ENCODE measurements at places on chromosomes 16 and 17.

GRCh38 chr16:119835-120491 is 18.5 kb downstream of the NPRL3 start:
- DNase-seq, result no peak

- no peak for DNase-seq
These were observed 150.4 kb upstream of the IRX5 start for GRCh38 chr16:54780266-54780665.

- no peak for DNase-seq
These were observed 24.6 kb downstream of the SLC6A4 start for GRCh38 chr17:30210901-30211300.

DNA sequence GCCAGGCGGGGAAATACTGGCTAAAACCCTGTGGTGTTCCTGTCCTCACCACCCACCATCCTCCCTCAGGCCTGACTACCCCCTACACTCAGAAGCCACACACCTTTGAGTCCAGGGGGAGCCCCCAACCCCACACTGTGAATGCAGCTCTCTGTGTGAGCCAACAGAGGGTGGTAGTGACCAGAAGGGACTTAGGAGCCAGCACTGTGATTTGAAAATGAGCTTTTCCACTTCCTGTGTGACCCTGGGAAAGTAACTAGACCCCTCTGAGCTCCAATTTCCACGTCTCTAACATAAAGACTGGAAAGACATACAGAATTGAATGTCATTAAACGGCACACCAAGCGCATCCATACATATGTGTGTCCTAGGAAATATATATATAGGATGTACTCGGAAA is 58.7 kb downstream of the SDK2 start:
- DNase-seq, result no peak

DNA sequence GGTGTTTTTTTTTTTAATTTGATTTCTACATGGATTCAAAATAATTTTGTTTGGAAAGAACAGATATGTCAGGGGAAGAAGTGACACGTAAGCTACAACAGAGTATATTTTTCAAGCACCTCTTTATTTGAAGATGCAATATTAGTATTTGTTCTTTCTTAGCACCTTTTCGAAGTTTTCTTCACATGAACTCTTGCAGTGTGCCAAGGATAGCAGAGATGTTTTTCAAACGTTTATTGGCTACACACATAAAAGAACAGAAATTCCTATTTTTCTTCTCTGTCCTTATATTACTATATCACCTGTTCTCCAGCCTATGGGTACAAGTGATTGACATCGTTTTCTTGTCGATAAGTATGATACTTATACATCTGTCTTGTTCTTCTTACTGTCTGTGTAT is 192.7 kb upstream of the TBX2 start:
- no peak for DNase-seq

- no peak for DNase-seq
These were observed 296.2 kb upstream of the IRX3 start for GRCh38 chr16:54582631-54583250.

- no peak for DNase-seq
These were observed 17.5 kb upstream of the C16orf78 start for GRCh38 chr16:49355933-49356665.

- no peak for DNase-seq
These were observed 126.0 kb downstream of the RAB11FIP4 start for GRCh38 chr17:31517524-31517923.

DNA sequence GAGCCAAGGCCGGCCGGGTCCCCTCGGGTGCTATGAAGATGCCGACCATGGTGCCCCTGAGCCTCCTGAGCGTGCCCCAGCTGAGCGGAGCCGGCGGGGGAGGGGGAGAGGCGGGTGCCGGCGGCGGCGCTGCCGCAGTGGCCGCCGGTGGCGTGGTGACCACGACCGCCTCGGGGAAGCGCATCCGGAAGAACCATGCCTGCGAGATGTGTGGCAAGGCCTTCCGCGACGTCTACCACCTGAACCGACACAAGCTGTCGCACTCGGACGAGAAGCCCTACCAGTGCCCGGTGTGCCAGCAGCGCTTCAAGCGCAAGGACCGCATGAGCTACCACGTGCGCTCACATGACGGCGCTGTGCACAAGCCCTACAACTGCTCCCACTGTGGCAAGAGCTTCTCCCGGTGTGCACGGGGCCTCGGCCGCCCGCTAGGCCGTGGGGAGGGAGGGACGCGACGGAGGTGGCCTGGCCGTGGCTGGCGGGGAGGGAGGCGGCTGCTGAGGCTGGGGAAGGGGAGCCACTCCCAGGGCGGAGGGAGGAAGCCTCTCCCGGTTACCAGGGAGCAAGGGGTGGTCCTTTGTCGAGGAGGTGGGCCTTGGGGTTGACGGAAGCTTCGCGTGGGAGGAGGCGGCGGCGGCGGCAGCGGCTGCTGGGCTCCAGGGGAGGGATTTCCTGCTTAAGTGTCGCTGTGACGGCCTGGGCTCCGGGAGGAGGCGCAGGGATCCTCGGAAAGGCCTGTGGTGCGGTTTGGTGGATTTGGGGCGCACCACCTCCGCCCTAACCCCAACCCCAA is 1.3 kb downstream of the MAZ start:
- DNase-seq, result peak; percentile 70

DNA sequence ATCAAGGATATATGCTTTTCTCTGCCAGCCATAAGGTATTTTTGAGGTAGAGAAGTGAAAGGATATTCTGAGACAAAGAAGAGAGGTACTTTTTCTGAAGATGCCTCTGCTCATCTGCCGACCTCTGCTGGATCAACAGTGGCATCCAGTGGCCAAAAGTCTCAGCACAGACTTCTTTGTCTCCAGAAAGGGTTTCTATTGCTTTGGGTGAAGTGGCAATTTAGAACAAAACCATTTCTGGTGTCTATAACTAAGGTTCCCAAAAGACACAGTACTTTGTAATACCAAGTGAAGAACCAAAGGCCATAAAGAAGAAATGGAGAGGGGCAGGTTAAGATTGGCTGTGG is 155.2 kb upstream of the C17orf78 start:
- no peak for DNase-seq

GRCh38 chr17:19361326-19361725 is 1.2 kb downstream of the B9D1 start:
- DNase-seq, result no peak

DNA sequence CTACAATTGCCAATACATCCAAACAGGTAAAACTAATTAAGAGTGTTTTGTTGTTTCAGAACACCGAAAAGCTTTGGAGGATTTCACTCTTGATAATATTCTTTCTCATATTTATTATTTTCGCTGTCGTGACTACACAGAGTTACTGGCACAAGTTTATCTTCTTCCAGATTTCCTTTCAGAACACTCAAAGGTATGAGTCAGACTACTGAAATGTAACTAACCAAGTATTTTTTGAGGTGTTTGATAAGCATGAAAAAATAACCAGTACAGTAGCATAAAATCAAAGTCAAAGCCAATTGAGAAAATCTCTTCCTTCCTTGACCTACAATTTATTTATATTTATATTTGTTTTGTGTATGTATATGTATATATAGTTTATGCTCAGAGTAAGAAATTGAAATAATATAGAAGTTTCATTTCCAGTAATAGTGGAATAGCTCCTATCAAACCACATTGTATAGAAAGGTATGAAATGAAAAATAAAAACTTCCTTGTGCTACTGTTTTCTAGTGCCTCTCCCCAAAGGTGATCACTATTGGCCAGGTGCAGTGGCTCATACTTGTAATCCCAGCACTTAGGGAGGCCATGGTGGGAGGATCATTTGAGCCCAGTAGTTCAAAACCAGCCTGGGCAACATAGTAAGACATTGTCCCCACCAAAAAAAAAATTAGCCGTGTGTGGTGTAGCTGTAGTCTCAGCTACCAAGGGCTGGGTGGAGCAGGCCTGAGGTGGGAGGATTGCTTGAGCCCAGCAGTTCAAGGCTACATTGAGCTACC is 10.9 kb downstream of the RAD51C start:
- no peak for DNase-seq

DNA sequence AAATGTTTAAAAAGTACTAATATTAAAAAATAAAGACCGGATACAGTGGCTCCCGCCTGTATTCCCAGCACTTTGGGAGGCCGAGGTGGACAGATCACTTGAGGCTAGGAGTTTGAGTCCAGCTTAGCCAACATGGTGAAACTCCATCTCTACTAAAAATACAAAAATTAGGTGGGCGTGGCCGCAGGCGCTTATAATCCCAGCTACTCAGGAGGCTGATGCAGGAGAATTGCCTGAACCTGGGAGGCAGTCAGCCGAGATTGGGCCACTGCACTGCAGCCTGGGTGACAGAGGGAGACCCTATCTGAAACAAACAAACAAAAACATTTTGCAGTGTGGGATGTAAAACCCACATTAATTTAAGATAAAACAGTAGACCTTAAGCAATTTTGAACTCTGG is 11.8 kb downstream of the CDC27 start:
- DNase-seq, result no peak

- no peak for DNase-seq
These were observed 168.3 kb downstream of the LGALS9B start for GRCh38 chr17:20299013-20299412.
